ENCODE measurements at places on chromosomes 5 and 9.

DNA sequence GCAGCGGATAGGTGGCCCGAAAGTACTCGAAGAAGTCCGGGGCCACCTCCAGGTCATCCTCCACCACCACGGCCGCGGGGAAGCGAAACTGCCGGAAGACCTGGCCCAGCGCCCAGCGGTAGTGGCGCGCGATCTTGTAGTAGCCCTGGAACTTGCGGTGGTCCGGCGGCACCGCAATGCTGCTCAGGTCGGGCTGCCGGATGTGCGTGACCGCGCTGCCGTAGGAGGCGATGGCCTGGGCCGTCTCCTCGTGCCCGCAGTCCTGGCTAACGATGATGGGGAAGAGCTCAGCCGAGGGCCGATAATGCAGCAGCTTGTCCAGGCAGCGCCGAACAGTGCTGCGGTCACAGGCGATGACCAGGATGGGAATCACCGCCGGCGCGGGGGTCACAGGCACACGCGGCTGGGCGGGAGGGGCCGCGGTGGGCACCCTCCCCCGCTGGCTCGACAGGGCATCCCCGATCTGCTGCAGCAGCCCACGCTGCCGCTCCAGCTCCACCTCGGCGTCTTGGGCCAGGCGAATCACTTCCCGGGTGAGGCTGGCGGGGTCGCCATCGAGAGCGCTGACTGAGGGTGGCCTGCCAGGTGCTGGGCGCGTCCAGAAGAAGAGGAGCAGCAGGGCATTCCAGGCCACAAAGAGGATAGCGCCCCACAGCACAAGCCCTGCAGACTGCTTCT lies 10.2 kb downstream of the MGAT1 start:
- DNase-seq, result no peak

DNA sequence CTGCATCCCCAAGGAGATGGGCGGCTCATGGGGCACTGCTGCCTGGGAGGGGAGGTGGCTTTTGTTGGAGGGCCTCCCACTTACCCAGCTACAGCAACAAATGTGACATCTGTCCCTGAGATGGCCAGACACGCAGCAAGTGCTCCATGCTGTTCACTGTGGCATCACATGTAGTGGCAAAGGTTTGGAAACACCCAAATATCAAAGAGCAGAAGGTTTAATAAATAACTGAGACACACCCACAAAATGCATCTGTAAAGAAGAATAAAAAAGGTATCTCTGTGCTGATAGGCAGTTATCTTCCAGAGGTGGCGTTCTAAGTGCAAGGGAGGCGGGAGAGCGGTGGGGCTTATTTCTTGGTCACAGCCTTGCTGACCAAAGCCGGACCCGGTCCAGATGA lies 23.3 kb upstream of the CLPTM1L start:
- DNase-seq, result no peak

GRCh38 chr5:1522601-1523479 lies 920 bp downstream of the LPCAT1 start:
- no peak for DNase-seq

DNA sequence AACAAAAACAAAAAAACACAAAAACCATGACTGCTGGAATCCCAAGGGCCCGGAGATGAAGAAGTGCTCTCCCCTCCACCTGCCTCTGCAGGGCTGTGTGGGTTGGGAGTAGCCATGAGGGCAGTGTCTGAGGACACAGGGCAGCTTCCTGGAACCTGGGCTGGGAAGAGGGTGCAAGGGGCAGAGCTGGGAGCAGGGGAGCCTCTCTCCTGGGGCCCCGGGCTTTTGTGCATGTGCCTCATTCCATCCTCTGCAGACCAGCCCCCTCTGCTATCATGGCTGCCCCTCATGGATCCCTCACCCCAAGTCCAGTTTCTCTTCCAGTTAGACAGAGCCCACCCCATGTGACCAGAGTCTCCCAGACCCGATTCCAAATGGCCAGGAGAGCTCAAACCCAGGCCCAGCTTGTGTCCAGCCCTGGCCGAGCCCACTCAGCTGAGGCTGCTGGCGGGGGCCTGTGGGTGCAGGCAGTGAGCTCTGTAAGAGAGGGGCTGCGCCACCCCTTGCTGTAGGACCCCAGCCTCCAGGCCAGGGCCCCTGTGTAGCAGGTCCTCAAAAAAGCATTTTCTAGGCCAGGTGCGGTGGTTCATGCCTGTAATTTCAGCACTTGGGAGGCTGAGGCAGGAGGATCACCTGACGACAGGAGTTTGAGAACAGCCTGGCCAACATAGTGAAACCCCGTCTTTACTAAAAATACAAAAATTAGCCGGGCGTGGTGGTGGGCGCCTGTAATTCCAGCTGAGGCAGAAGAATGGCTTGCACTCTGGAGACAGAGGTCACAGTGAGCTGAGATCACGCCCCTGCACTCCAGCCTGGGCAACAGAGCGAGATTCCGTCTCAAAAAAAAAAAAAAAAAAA lies 44.5 kb downstream of the PLPP7 start:
- no peak for DNase-seq

GRCh38 chr5:36948041-36948440 lies 71.5 kb downstream of the NIPBL start:
- DNase-seq, result no peak

DNA sequence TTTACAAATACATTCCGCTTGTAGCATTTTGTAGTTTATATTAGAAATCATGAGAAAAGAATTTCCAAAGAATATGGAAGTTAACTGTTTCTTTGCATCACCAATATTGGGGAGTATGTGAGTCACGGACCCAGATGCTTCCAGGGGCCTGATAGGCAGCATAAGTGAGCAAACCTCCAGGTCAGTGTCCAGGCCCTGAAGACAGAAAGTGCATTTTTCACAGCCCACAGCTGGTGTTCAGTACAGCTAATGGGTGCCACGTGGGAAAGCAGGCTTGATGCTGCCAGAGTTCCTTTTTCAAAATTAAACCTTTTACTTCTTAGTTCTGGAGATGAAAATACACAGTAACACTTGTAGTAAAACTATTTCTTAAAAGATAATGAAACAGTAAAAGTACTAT lies 454.4 kb upstream of the ACTBL2 start:
- DNase-seq, result no peak

DNA sequence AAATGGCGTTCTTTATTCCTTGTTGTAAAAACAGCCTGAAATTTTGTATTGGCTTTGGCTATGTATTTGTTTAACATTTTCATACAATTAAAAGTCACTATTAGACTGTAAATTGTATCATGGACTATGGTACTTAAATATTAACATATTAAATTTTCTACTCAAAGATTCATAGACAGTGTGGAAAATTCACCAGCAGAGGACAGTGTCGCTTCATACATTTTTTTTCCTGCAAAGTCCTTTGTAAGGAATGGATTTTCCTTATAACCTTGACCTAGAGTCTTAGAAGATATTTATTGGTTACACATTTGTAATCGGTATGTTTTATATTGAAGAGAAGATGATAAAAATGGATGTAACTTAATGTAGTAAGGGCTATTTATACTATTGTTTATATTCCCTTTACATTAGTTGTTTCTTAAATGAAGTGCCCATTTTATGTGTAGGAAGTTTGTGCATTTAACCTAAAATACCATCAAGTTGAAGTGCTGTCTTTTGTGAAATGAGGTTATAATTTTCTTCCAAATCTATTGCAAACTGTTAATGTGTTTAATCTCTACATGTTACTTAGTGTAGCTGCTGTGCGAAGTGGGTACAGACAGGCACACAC lies 150.1 kb downstream of the KDM4C start:
- DNase-seq, result no peak

GRCh38 chr5:163914910-163915309 lies 409.5 kb downstream of the MAT2B start:
- DNase-seq, result no peak

- DNase-seq, result no peak
These were observed 33.4 kb downstream of the PRRC1 start for GRCh38 chr5:127550652-127551409.

DNA sequence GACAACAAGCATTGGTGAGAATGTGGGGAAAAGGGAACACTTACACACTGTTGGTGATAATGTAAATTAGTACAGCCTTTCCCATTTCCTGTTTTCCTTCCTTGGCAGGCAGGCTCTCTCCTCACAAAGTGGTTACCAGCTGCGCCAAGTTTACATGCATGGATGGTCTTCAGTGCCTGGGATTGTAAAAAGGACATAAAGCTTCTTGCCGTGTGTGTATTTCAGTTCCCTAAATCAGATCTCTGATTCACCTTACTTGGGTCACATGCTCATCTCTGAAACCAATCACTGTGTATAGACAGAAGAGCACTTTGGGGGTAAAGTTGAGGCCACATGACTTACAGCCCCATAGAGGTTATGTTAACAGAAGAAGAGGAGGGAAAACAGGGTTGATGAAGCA lies 92.8 kb downstream of the CAVIN4 start:
- no peak for DNase-seq

DNA sequence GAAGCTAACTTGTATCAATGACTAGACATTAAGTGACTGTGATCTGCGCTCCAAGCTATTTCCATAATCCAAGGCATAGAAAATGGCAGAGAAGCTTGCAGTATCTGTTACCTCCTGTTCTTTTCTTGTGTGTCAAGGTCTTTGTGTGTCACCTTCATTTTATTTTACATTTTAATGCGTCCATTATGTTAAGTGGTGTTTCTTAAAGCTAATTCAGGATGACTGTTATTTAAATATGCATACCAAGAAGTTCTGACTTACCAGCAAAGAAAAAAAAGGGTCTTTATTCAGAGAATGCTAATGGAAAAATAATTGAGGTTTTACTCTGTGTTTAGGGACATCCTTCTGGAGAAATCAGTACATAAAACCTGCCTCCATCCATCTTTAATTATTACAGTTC lies 52.3 kb downstream of the STK32A start:
- no peak for DNase-seq

- no peak for DNase-seq
These were observed 84.0 kb upstream of the SMIM32 start for GRCh38 chr5:136276946-136277345.

DNA sequence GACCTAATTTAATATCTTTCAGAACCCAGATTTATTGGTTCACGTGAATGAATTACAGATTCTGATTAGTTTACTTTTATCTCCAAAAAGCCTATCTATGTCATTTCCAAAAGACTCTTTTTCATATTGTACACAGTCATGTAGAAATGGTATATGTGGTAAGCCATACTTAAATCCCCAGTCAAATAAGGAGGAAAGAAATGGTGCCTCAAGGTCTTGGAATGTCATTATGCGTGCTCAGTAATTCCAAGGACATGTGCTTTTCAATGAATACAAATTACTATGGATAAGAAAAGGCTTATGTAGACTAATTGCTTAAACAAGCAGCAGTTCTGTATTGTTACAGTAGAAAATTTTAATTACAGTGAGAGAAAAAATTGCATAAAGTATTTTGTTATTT lies 64.1 kb upstream of the TYRP1 start:
- no peak for DNase-seq

DNA sequence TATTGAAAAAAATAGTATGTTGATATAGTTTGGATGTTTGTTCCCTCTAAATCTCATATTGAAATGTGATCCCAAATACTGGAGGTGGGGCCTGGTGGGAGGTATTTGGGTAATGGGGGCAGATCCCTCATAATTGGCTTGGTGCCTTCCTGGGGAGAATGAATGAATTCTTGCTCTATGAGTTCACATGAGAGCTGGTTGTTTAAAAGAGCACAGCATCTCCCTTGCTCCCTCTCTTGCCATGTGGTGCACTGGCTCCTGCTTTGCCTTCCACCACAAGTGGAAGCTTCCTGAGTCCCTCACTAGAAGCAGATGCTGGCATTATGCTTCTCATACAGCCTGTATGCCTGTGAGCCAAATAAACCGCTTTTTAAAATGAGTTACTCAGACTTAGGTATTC lies 154.8 kb downstream of the ADAMTS6 start:
- no peak for DNase-seq

- no peak for DNase-seq
These were observed 62.9 kb downstream of the DRD1 start for GRCh38 chr5:175381130-175381529.

DNA sequence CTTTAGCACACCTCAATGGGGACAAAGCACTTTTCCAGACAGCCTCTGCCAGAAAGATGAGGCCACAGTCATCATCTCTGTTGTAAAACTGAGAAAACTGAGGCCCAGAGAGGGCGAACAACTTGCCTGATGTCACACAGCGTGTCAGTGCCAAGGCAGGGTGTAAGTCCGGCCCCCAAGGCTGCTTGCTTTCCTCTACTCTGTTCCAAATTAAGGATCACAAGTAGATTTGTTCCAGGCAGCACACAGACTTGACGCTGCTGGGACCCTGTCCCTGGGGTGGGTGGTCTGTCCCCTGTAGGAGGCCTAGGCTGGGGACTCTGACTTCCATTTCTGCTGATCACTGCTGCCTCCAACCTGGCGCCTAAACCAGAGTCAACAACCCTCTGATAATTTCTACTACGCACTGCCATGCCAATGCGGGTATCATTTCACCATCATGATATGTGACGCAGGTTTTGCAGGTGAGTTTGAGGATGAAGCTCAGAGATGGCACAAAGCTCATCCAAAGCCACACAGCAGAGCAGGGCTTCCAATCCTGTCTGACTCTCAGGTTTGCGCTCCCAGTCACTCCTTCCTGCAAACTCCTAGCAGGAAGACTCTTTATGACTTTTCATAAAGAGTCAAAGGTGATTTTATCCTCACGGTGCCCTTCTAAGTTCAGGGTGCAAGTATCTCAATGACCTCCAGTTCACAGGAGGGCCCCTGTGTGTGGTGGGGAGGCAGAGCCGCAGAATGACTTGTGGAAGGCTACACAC lies 13.5 kb upstream of the RALGDS start:
- DNase-seq, result no peak

GRCh38 chr5:88732181-88732633 lies 150.8 kb downstream of the MEF2C start:
- no peak for DNase-seq

- DNase-seq, result no peak
These were observed 14.8 kb upstream of the MARCHF6 start for GRCh38 chr5:10338686-10339057.

DNA sequence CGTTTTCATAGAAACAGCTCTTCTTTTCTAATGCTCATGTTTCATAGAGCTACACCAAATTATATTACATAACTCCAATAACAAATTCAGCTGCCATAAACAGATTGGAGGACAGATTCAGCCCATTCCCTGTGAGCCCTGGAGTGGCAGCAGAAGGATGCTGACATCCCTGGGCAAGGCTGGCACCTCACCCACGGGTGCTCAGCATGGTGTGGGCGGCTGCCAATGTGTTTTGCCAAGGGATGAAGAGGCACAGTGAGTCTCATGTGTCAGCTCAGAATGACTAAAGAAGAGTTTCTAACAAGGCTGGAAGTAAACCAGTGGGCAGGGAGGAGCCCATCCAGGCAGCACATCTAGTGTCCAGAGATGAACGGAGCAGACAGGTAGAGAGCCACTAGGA lies 127.1 kb upstream of the ICE1 start:
- no peak for DNase-seq

GRCh38 chr9:71604197-71605063 lies 163.9 kb downstream of the CEMIP2 start:
- peak; percentile 39 for DNase-seq

DNA sequence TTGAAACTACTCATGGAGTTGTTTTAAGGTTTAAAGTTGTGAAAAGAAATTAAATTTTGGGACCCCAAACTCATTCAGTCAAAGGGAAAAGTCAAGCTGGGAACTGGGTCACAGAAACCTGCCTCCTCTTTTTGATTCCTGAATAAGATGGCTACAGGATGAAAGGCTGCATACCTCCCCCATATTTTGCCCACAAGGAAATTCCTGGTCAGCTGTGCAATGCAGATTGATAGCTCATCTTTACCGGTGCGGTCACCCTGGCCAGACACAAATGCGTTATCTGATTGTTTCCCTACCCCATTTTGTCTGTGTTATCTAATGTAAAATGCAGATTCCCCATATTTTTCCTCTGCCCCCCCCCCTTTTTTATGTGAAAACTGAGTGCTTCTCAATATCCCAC lies 1.3 kb downstream of the HAVCR2 start:
- no peak for DNase-seq

GRCh38 chr9:8223861-8224260 lies 424.3 kb upstream of the DMAC1 start:
- no peak for DNase-seq

- DNase-seq, result no peak
These were observed 117.8 kb upstream of the SARDH start for GRCh38 chr9:133855802-133856521.
